ENCODE measurements at places on chromosomes 4 and X. TPM values are rescaled to one million over a fixed set of nuclear protein-coding genes. Genes with fewer than 3 reads are reported as not detected.

The ERVMER34-1 gene
- 0.69 TPM for total RNA-seq

The SLC26A1 gene
- 1.8 TPM for total RNA-seq

The CT83 gene
- not detected for total RNA-seq

The FGG gene
- total RNA-seq = not detected

The AMTN gene
- not detected for total RNA-seq

The C4orf50 gene
- 19.4 TPM for total RNA-seq

The UGT2B15 gene
- not detected for total RNA-seq

The ODAM gene
- not detected for total RNA-seq

The S100G gene
- not detected for total RNA-seq

The MAEA gene
- 43.6 TPM for total RNA-seq

The LSM6 gene
- 39.7 TPM for total RNA-seq

The AVPR2 gene
- total RNA-seq = not detected

The ELF2 gene
- 79.8 TPM for total RNA-seq

The DYNLT3 gene
- total RNA-seq = 54.0 TPM

The CDKL2 gene
- total RNA-seq = 80.3 TPM

The FAM9C gene
- under 0.01 TPM for total RNA-seq

The ZNF711 gene
- total RNA-seq = 87.4 TPM

The SULT1E1 gene
- 12.7 TPM for total RNA-seq

The ITM2A gene
- 84.7 TPM for total RNA-seq

The CXCL10 gene
- 0.46 TPM for total RNA-seq

The MOSPD2 gene
- 15.5 TPM for total RNA-seq

The ERCC6L gene
- total RNA-seq = 1.4 TPM

The PF4V1 gene
- total RNA-seq = 1.6 TPM

The KCNE5 gene
- 7.8 TPM for total RNA-seq

The YIPF6 gene
- total RNA-seq = 33.2 TPM

The PARM1 gene
- 35.3 TPM for total RNA-seq

The AFF2 gene
- 126 TPM for total RNA-seq

The GYPB gene
- 2.3 TPM for total RNA-seq

The PRRG3 gene
- 10.4 TPM for total RNA-seq

The MAGEB1 gene
- not detected for total RNA-seq

The GAGE12H gene
- total RNA-seq = not detected

The SPANXN4 gene
- total RNA-seq = not detected

The CFAP99 gene
- total RNA-seq = 0.69 TPM

The NPY5R gene
- total RNA-seq = 11.3 TPM

The LEF1 gene
- 26.5 TPM for total RNA-seq

The PRDX4 gene
- total RNA-seq = 52.4 TPM

The HSFX2 gene
- total RNA-seq = 1.4 TPM

The TMEM144 gene
- 9.7 TPM for total RNA-seq

The PAGE3 gene
- not detected for total RNA-seq

The MECP2 gene
- 33.0 TPM for total RNA-seq

All from diencephalon (tissue), 1 donor.